WTC11 (cell line): ENCODE measurements at places on chromosomes 12 and 14.

DNA sequence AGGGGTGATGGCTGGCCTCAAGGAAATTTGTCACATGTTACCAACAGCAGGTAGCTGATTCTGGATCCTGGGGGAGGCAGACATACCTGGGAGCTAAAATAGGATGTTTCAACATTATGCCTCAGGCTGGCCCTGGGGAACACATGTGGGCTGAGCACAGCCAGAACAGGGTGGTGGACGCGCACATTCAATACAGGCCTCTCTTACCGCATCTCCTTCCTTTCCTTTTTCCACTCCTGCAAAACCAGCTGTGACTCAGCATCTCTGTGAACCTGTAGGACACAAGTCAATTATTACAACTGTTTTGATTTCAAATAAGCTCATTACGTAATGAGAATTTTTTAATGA lies 61.0 kb downstream of the NT5DC3 start:
- no peak for DNase-seq

- DNase-seq, result no peak
Measured at GRCh38 chr14:100504372-100505078, 82.7 kb downstream of the BEGAIN start.

DNA sequence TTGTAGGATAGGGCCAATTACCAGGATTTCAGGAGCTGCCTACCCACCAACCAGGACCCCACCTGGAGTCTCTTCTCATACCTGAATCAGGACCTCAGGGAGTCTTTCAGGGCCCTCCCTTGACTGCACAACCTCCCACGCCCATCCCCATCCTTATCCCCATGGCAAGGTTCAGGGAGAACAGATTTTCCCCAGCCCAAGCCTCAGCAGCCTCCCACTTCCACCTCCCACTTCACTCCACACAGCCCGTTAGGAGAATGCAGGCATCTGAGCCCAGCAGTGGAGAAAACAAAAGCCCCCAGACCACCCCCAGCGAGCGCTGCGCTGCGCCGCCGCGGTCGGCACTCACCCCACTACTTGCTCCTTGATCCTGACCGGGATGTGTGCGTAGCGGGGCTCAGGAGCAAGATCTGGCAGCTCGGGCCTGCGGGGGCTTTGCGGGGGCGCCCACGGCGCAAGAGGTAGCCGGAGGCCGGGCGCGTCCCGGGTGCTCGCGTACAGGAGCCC lies 1.4 kb downstream of the B4GALNT1 start:
- DNase-seq, result no peak

- DNase-seq, result no peak
Measured at GRCh38 chr12:47102845-47103651, 23.3 kb upstream of the AMIGO2 start.

DNA sequence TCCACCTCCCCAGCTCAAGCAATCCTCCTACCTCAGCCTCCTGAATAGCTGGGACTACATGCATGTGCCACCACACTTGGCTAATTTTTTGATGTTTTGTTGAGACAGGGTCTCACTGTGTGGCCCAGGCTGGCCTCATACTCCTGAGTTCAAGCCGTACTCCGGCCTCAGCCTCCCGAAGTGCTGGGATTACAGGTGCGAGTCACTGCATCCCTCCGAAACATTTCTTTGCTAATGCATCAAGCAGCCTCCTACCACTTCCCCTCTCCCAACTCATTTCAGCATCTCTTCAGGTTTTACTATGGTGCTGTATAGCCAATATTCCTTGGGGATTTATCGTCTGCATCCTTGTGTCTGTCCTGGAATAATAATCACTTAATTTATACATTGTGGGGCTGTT lies 2.3 kb upstream of the SLC22A17 start:
- DNase-seq, result no peak

- DNase-seq, result no peak
Measured at GRCh38 chr12:10389904-10390303, at the start of gene KLRK1. KLRK1 (minus strand) TSS chr12:10390041; CDS start chr12:10388810, 1,231 bp downstream.

DNA sequence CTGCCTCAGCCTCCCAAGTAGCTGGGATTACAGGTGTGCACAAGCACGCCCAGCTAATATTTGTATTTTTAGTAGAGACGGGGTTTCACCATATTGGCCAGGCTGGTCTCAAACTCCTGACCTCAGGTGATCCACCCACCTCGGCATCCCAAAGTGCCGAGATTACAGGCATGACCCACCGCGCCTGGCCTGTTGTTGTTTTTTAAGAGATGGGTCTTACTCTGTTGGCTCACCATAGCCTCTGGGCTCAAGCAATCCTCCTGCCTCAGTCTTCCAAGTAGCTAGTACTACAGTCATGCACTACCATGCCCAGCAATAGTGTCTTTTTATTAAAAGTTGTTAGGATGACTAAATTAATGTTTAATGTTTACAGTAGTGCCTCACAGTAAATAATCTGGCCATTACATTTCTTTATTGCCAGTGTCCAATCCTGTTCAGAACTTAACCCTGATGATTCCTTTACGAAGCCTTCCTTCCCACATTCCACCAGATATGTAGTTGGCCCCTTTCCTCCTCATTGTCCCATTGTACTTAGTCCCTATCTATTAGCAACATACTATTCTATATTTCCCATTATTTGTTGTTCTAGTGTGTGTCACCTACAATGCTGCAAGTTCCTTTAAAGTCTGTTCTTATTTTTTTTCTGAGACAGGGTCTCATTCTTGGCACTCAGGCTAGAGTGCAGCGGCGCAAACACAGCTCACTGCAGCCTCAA lies 8.8 kb upstream of the SMARCC2 start:
- DNase-seq, result no peak

GRCh38 chr12:14845350-14845750 lies 2.0 kb upstream of the ART4 start:
- peak; percentile 32 for DNase-seq

DNA sequence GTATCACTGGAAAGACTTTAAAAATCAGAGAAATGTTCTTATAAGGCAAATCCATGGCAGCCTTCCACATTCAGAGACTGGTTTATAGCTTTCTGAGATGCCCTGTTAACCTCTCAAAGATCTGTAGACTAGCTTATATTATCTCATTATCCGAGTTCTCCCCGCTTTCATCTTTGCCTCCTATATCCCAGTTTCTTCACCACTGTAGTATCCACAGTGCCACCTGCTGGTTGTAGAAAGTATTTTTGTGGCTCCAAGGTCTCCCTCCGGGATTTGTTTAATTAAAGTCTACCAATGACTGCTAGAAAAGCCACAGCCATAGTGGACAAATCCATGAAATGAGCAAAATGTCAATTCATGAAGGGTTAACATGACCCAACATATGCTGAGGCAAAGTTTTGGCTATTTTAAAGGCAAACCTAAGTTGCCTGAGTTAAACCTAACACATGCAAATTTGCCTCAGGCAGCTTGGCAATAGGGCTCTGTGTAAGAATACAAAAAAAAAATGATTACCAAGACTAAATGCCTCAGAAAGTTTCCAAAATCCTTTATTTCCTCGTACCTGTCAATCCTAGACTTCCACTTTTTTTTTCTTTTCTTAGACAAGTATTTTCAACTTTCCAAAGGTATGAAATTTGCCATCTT lies 218.8 kb upstream of the BMP4 start:
- DNase-seq, result peak; percentile 74

DNA sequence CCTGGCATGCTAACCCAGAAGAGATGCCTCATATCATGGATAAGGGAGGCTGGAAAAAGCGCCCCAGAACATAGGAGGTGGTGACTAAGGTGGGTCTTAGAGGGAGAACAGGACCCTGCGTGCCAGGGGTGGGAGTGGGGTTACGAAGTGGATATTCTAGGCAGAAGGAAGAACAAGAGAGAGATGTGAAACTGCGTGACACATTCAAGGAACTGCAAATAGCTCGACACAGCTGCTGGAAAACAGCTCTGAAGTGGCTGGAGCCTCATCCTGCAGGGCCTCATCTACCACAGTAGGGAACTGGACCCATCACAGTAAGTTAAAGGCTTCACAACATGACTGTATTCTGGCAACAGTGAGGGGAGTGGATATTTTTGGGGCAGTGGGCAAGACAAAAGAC lies 61.1 kb downstream of the RNF34 start:
- DNase-seq, result no peak

DNA sequence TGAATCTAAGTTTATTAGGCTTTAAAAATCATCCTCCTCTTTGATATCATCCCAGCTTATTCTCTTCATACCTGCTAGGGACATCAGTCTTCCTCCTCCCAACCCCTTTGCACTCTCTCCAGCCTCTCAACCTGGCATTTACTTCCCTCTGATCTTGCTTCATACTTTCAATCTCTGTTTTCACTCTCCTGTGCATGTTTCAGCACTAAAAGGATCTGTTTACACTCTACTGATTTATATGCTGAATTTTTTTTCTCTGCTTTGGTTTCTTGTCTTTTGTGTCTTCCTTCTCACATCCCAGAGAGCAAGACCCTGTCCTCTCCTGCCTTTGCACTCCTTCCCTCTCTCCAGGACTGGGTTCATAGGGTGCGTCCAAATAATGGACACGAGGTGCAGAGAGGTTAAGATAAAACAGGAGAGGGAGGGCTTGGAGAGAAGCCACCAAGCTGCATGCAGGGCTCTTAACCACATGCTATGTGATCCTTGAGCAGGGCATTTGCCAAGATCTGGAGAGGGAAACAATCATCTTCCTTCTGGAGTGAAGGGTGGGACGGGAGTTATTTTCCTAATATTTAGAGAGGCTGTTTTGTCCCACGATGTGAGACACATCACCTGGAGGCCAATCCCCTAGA lies 3.0 kb upstream of the CISTR start:
- no peak for DNase-seq

GRCh38 chr14:22549981-22550673 lies 38.9 kb downstream of the DAD1 start:
- DNase-seq, result no peak

DNA sequence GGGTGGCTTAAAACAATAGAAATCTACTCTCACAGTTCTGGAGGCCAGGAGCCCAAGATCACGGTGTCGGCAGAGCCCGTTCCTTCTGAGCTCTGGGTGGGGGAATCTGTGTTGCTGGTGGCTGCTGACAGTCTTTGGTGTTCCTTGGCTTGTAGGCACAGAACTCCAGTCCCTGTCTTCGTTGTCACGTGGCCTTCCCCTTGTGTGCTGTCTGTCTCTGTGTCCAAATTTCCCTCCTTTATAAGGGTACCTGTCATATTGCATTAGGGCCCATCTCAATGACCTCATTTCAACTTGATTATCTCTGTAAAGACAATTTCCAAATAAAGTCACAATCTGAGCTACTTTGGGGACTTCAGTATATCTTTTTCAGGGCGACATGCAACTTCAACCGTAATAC lies 81.6 kb downstream of the CCDC92 start:
- DNase-seq, result no peak

GRCh38 chr14:106083082-106083481 lies 556.7 kb downstream of the TMEM121 start:
- DNase-seq, result no peak

GRCh38 chr12:13099066-13099843 lies 4.2 kb downstream of the GSG1 start:
- no peak for DNase-seq

- no peak for DNase-seq
Measured at GRCh38 chr12:64595863-64596793, 14.2 kb upstream of the RASSF3 start.

DNA sequence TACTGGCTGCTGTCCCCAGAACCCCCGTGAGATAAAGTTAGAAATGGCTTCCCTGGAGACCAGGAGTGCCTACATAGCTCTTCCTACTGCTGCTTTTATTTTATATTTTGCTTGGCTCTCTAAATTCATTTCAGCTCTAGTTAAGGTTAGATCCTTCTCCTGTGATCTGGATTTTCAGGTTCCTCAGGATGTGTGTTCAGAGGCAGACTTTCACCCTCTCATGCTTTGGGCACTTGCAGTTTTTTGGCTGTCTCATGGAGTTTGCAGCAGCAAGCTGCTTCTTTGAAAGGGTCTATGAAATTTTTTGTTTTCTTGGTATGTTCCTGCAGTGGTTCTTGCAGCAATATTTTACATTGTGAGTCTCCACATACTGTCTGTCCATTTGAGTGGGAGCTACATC lies 93.3 kb downstream of the ATP23 start:
- DNase-seq, result no peak

- DNase-seq, result no peak
Measured at GRCh38 chr12:12513416-12514006, 49.2 kb downstream of the DUSP16 start.

GRCh38 chr14:97618401-97618800 lies 821.2 kb downstream of the VRK1 start:
- DNase-seq, result no peak

- no peak for DNase-seq
Measured at GRCh38 chr14:92560106-92560865, 46.7 kb downstream of the RIN3 start.

- DNase-seq, result no peak
Measured at GRCh38 chr12:78651755-78652154, 212.8 kb upstream of the SYT1 start.

DNA sequence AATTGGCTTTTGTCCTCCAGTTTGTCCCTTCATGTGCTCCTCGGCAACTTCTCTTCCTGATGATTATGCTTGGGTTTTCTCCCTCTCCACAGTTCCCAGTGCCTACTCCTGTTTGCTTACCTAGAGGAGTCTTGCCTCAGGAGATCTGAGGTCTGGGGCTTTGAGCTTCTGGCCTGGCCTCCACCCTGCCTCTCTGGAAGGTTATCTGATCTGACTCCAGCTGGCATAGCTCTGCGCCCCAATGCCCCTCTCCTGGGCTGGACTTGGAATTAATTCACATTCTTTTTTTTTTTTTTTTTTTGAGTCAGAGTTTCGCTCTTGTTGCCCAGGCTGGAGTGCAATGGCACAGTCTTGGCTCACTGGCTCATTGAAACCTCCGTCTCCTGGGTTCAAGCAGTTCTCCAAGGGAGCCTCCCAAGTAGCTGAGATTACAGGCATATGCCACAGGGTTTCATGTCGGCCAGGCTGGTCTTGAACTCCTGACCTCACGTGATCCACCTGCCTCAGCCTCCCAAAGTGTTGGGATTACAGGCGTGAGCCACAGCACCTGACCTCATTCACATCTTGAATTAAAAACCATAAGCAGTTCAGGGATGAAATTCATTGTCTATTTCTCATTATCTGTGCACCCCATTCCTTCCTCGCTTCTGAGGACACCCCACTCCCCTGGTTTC lies 33.5 kb downstream of the CFL2 start:
- no peak for DNase-seq

GRCh38 chr14:21087294-21088091 lies 11.0 kb downstream of the ZNF219 start:
- peak; percentile 34 for DNase-seq

GRCh38 chr12:24649634-24650033 lies 299.3 kb downstream of the BCAT1 start:
- no peak for DNase-seq

DNA sequence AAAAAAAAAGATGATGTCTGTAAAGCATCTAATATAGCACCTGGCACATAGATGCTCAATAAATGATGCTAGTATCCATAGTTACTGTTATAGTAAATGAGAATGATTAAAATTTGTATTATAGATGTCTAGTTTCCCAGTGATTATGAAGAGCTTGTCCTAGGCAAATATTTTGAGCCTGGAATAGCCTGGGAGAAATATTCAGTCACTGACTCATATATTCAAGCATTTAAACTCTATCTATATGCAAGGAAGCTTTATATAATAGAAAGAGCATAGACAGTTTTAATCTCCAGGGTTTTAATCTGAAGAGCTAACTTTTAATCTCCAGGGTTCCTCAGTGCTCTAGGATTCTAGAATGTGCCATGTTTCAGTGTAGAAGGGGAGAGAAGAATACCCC lies 91.5 kb upstream of the VASH1 start:
- no peak for DNase-seq
